Astrocyte (in vitro differentiated cells and primary cell): ENCODE measurements at places on chromosomes 5 and 9. TPM values are rescaled to one million over a fixed set of nuclear protein-coding genes. Genes with fewer than 3 reads are reported as not detected.

Gene TBC1D2
- total RNA-seq: 9.6 and 10.2 TPM in 2 replicates

Gene SV2C
- 0.05 TPM in 2 replicates for total RNA-seq

DNA sequence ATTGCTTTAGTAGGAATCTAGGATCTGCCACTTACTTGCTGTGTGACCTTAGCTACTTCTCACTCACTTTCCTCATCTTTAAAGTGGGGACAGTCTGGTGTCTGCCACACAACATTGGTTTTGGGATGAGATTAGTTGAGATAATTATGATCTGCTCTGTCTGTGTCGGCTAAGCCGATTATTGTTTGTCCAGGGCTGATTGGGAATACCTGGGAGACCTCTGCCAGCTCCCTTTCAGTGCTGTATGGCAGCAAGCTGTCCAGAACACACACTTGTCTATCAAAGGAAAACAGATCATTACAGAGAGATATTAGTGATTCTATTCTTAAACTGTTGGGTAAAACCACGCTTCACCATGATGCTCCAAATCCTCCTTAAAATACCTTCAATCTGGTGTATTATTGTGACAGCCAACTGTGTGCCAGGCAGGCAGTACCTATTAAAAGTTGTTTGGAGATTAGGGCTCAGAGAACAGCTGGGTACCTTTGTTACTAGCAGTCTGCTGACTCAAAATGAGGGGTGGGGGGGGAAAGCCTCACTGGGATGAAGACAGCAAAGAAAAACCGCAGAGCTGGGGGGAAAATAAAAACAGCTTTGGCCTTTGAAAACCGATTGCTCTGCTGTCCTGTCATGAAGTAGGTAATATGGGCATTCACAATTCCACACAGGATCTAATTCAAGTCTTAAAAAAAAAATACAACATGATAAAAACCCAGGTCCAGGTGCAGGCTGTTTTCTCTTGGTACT lies 458.4 kb upstream of the C9orf72 start:
- no peak for DNase-seq

Gene MIGA2
- total RNA-seq: 23.1 and 23.8 TPM in 2 replicates

- DNase-seq: no peak
Observed at GRCh38 chr5:37568018-37568753, 189.1 kb downstream of the WDR70 start.

DNA sequence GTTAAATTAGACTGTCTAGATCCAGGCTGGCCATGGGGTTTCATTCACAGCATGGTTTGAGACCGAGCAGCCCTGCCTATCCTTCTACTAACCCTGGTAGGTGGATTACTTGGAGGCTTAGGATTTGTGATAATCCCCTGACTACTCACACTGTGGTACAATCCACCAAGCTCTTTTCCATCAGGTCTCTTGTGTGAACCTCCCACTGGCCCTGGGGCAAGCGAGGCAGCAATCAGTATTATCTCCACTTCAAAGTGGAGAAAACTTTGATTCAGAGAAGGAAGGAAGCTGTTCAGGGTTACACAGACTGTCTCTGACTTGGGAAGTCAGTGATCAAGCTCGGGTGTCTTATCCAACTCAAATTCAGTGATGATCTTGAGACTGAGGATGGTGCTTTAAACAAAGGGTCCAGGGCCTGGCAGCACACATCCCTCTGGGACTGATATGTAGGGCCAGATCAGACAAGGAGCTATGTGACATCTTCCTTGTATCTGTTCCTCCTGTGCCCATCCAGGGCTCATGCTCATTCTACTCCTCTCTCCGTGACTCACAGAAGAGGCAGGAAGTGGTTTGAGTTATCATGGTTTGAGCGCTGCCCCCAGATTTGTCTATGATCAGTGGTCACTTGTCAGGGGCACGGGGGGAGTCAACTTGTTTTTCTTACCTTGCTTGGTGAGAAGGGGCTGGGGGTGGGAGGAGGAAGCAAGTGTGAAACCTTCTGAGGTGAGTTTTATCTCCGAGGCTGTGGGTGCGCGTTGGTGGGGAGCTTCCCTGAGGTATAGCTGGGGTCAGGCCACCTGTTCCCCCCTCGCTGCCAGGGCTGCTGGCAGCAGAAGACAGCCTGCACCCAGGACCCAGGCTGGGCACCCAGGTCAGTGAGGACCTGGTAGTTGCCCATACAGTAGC lies 48.6 kb downstream of the RGS3 start:
- DNase-seq: peak; percentile 62

DNA sequence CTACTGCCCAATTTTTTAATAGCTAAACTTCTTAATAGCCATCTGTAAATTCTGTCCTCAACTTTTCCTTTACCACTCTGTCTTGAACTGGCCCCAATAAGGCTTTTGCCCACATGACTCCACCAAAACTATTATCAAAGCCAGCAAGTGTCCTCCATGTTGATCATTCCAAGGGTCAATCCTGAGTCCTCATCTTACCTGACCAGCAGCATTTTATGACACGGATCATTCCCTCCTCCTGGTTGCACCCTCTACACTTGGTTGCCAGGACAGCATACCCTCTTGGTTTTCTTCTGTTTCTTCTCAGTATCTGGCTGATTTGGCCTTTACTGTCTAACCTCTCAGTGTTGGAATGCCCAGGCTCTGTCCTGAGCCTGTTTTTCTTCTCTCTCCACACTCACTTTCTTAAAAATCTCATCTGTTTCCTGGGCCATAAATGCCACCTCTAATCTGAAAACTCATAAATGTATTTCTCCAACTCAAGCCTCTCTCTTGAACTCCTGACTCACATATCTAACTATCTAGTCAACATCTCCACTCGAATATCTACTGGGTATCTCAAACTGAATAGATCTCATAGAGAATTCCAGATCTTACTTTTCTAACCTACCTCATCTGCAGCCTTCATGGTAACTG lies 40.0 kb upstream of the CDC42SE2 start:
- no peak for DNase-seq

DNA sequence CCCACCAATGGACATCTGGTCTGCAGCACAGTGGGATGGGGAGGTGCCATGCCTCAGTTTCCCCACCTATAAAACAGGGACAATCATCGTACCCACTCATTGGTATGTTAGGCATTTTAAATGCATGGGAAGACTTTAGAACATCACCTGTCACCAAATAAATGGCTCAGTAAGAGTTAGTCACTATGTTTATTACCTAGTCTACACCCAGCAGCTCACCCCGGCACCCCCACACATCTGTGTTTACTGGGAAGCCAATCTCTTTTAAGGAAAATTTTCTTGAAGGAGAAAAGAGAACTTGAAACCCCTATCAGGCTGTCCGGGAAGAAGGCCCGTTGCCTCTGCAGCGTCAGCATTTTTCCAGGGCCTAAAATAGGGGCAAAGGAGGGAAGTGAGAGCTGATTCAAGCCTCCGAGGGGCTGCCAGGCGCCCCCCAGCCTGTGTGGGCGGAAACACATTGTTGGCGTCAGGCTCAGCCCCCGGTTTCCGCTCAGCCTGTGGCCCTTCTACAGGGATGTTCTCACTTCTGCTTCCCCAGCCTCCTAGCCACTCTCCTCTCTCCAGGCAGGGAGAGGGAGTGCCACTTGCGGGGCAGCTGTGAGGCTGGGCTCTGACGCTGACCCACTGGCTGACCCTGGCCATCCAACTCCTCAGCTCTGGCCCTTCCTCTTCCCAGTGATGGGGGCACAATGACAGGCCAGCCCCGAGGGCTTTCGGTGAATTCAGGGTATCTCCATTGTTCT lies 4.6 kb downstream of the CSF1R start:
- no peak for DNase-seq

DNA sequence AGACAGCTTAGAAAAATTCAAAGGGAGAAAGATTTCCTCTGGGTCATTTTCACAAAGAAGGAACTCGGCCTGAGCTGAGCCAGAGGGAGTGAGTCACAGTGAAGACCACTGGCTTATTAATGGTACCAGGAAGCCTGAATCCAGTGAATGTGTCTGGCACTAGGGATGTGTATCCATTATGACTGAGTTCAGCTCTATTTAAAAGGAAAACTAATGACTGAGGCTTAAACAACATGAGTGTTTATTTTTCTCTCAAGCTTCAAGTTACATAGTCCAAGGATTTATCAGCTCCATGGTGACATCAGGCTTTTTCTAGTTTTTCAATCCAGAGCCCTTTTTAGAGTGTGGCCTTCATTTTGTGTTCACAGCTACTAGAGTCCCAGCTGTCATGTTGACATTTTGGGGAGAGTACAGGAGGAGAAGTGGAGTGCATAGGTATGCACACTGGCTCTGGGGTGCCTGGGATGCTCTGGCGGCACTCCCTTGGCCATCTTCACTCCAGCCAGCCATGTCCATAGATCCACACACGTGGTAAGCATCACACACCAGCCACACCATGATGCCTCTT lies 159.5 kb upstream of the ERCC6L2 start:
- no peak for DNase-seq

DNA sequence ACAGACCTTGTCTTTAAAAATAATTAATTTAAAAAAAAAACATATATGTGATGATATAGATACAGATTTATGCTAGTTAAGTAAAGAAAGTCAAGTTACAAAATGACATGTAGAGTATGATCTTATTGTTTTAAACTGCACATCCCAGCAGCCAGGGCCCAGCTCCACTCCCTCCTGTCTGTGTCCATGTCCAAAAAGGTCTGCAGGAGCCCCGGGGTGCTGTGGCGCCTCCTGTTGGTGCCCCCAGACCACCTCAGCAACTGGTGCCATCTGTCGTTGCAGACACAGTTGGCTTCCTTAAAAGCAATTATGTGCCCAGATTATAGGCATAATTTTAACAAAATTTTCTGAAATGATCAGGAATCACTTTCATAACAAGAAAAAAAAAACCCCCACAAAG lies 33.3 kb downstream of the IPPK start:
- no peak for DNase-seq
